ENCODE measurements at places on chromosomes 12 and 14.

DNA sequence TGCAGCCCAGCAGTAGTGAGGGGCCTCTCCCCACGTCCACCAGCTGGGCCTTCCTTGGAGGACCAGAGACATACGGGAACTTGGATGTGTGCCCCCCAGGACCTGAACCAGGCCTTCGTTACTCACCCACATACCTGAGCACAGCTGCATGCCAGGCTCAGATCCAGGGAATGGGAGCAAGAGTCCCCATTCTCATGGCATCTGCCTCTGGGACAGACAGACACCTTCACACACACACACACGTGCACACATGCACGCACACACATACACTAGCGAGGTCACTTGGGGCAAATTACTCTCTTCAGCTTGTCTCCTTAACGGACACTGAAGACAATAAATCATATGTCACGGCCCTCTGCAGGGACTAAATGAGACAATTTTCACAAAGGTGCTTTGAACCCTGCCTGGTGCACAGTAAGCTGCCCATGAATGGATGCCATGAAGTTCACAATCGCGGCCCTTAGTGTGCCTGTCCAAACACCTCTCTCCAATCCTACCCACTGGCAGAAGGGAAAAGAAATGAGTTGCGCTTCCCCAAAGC, 5.7 kb downstream of the SCARB1 start:
- DNase-seq: no peak

DNA sequence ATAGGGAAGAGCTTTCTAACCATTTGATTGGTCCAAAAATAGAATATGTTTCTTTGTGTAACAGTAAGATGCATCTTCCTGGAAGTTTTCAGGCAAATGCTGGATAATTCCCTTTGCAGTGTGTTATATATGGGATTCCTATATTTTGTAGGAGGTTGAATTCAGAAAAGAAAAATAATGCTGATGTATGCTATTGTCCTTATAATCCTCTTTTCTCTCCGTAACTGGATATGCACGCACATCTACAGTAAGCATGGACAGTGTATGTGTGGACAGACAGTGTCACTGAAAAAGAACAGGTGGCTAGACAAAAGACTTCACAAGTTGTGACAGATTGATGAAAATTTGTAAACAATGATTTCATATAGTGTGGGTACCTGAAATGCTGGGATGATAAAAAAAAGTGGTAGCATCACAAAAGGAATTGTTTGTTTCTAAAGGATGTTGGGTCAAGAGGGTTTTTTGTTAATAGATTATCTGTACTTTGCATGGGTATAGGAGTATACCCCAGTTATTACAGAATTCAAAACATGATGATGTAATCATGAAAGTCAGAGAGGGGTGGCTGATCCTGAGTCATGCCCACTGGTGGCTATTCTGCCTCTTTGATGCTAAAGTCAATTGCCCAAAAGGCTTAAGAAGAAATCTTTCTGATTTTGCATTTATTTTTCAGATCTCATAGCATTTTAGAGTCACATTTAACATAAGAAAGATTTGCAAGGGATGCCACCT, 160.7 kb upstream of the TMTC1 start:
- DNase-seq: no peak

DNA sequence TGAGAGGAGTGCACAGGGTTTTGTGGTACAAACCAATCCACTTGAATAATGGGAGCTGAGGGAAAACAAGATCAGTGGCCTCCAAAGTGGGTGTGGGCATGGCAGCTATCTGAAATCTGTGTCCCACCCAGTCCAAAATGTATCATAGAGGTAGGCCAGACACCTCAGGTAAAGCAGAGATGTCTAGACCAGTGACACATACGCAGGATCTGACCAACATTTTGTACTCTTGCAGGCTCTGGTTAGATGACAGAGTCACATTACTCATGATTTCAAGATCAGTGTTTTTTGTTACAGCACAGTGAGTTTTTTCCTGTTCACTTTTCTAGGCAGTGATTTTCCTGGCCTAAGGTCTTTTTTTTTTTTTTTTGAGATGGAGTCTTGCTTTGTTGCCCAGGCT, 211.8 kb downstream of the PCNX1 start:
- no peak for DNase-seq

- peak; percentile 15 for DNase-seq
Measured at GRCh38 chr12:115752156-115752555, 525.3 kb downstream of the MED13L start.

- no peak for DNase-seq
Measured at GRCh38 chr12:27534060-27534764, 10.2 kb downstream of the PPFIBP1 start.

GRCh38 chr12:106947461-106947860, 8.2 kb upstream of the TMEM263 start:
- no peak for DNase-seq

GRCh38 chr12:28793581-28794151, 355.4 kb upstream of the FAR2 start:
- no peak for DNase-seq

- DNase-seq: no peak
Measured at GRCh38 chr12:108770963-108771362, 39.6 kb upstream of the CORO1C start.

- DNase-seq: no peak
Measured at GRCh38 chr12:8637666-8638065, 25.0 kb downstream of the MFAP5 start.

GRCh38 chr12:124217508-124218242, 77.2 kb upstream of the RFLNA start:
- no peak for DNase-seq

- DNase-seq: no peak
Measured at GRCh38 chr14:32710731-32711680, 227.7 kb upstream of the NPAS3 start.

GRCh38 chr14:61526405-61527312, 168.7 kb upstream of the HIF1A start:
- DNase-seq: no peak

DNA sequence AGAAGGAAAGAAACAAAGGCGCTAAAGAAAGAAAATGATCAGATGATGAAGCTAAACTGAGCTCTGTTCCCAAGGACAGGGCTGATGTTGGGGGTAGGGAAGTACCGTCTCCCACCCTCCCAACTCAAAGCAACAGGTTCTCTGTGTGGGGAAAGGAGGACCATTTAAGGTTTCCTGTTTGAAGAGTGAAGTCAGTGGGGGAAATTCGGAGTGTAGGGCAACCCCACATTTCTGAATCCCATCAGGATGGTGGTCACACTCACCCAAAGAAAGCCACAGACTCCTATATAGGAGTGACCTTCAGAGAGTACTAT, 131.1 kb downstream of the KSR2 start:
- no peak for DNase-seq

- peak; percentile 47 for DNase-seq
Measured at GRCh38 chr14:57725399-57726077, 140.4 kb downstream of the SLC35F4 start.

DNA sequence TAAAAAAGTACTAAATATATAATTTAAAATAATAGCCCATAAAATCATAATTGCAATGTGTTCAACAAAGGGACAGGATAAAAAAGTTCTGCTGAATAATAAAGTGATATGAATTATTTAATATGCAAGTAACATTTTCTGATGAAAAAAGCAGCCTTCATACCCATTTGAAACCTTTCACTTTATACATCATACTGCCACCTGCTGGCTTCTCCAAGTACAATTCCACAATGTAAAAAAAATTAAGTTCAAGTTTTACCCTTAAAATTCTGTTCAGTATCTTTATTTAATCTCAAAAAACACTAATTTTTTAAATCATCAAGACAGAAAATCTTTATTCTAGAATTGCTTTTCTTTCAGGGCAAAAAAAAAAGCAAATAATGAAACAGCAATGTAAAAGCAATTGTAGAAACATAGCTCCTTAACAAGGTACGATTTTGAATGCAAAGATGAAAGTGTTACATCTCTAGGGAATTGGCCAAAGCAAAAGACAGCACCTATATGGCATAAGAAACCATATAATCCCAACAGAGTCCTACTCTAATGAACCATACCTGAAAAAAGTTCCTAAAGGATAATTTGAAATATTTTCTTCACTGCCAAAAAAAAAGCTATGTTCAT, 15.0 kb downstream of the MDM1 start:
- peak; percentile 15 for DNase-seq

DNA sequence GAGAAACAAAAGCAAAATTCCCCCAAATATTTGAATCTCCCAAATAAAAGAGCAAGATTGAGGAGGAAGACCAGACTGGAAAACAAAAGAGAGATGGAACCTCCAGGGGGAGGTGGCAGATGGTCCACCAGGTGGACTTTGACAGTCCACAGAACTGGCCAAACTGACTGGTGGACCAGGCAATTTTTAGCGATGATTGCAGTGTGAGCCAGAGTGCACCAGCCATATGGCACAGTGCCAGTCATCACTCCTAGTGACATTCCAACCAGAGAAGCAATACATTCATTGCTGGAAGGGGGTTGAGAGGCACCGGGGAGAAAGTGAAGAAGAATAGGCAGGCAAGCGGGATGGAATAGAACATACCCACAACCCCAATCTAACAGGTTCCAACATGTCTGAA, 182.9 kb downstream of the EXOC5 start:
- no peak for DNase-seq
